Activated CD4-positive, CD25-positive, alpha-beta regulatory T cell treated with anti-CD3 and anti-CD28 coated beads, Interleukin-2, amount 50 U/mL, for 24 hours (primary cell): ENCODE measurements at places on chromosomes 6 and 20.
A peak's percentile ranks its signal among the peaks of the same experiment; 100 is the strongest.

- ATAC-seq: peak; percentile 68
Measured at GRCh38 chr6:29723666-29724588, 693 bp downstream of the HLA-F start.

- no peak for ATAC-seq
Measured at GRCh38 chr6:126280287-126280686, 59.6 kb upstream of the CENPW start.

DNA sequence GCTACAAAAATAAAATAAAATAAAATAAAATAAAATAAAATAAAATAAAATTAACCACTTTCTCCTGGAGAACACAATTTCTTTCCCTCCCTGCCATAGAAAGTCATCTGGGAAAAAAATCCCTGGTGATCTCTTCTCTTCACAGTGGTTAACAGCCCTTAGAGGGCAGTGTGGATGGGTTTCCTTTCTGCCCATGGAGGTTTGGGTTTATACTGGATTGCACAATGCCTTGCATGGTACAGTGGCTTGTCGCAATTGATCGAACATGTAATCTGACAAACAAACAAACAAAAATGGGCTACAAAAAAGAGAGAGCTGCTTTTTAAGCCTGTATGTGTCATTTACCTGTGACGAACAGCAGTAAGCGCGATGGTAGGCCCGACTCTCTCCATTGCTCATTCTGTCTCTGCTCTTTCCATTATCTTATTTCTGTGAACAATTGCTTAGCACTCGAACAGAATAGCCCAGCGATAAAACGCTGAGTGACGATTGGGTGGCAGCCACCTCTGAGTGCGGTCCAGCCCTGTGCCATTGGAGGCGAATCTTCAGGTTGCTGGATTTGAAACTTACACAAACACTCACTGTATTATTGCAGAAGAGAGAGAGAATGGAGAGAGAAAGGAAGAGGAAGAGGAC, 166.1 kb downstream of the CD83 start:
- no peak for ATAC-seq

DNA sequence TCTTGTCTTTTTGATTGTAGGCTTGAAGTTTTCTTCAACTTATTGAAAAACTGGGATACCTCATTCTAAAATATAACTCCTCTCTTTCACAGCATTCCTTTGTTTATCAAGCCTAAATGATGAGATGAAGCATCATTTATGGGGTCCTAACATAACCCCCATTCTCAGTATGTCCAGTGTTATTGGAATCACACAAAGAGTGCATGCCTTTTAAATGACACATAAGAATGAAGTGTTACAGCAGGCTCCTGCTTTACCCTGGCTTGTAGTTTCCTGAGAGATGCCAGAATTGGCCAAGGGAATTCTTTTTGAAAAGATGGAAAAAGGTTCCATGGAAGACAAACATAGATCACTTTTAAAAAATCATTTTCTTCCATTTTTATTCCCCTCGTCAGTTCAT, 502.4 kb downstream of the BCKDHB start:
- no peak for ATAC-seq

DNA sequence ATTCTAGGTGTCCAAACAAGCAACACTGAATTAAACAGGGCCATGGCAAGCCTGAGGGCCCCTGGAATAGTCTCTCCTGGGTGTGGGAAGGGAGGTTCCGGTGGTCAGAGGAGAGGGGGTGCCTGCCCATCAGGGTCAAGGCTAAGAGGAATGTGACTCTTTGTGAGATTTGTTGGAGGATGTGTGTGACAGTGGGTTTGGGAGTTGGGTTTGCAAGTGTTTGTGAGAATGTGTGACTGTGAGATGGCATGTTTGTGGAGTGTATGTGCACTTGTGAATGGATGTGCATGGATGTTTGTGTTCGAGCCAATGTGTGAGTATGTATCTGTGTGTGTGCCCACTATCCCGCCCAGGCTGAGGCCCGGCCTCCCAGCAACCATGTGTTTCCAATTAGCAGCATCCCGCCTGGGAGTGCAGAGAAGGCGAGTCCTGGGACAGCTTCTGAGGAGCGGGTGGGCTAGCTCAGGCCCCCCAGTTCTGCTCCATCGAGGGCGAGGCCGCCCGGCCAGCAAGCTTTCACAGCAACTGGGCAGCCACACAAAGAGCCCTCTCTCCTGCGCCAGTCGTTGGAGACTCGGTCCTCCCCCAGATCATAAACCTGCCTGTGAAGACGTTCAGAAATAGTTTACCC, 12.6 kb downstream of the FOXC1 start:
- ATAC-seq: no peak

- ATAC-seq: no peak
Measured at GRCh38 chr20:10508060-10508459, 73.0 kb downstream of the SLX4IP start.

- no peak for ATAC-seq
Measured at GRCh38 chr6:40733290-40733689, 146.1 kb upstream of the LRFN2 start.

- no peak for ATAC-seq
Measured at GRCh38 chr6:20873425-20874190, 339.4 kb downstream of the CDKAL1 start.

- ATAC-seq: no peak
Measured at GRCh38 chr20:6169251-6169650, 46.4 kb upstream of the FERMT1 start.

DNA sequence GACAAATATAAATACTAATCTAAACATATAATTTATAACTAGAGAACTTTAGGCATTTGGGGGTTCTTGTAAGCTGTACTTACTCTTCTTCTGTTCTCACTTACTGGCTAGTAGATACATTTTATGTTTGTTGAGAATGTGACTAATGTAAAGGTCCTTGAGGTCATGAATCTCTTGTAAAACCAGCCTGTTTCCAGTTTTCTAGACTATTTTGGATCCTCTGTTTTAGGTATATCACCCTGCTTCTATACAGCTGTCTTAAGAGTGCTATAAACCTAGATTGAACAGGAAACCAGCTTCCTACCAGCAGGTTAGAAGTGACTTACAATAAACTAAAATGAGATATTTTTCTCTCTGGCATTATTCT, 134.2 kb downstream of the PLCB4 start:
- no peak for ATAC-seq

DNA sequence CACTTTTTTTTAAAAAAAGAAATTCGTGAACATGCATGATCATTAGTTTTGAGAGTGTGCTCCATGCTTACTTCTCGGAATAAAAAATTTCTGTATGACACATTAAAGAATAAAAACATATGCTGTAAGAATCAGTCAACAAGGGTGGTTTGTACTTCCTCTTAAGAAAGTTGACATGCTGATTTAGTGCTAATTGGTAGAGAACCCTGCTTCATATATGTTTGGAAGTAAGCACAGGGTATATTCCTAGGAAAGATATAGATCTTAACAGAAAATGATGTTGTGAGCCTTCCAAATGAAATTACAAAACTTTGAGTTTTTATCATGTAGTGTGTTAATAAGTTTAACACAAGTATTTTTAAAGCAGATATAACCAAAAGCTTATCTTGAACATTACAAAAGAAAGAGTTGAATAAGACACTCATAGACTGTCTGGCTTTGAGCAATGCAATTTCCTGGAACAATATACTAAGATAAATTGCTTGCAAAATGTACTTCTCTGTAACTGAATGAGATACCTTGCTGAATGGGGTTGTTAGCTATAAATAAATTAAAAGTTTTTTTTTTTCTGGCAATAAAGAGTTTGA, 13.8 kb upstream of the VIP start:
- ATAC-seq: no peak

DNA sequence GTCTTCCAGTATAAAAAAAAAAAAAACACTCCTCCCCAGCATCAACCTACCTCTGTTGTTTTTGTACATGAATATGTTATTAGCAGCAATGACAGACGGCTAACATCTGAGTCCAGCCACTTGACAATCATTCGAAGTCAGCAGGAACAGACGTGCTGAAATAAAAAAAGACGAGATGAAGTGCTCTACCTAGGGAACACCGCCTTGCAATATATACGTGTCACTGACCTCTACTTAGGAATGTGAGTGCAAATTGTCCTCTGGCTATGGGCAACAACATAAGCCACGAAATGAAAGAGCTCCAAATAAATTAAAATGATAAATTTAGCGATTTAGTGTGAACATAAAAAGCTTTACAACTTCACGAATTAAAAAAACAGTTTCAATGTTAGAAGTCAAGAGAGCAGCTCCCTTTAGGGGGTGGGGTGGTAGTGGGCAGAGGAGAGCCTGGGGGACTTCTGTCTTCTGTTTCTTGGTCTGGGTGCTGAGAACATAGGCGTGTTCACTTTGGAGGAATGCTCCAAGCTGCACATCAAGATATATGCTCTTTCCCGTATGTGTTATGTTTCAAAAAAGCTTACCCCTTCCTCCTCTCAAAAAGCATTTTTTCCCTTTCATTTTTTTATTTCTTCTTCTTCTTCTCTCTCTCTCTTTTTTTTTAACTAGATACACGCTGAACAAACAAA, 23.3 kb downstream of the EDN1 start:
- no peak for ATAC-seq

GRCh38 chr6:4970739-4971395, 33.0 kb downstream of the RPP40 start:
- ATAC-seq: no peak

DNA sequence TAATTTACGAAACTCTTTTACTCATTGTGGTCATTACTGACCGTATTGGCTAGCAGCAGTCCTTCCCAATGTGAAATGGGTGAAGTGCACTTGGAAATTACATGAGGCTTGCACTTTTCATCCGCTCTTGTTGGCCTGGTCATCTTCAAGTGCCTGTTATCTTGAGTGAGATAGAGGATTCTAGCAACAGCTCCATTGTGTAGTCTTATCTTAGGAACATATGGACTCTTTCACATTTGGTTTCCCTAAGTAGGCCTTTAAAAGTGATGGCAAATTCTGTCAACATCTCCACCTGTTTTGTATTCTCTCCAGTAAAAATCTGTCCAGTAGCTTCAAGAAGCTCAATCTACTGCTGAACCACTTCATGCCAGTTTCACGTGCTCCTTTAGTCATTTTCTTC, 114.8 kb upstream of the MARCKS start:
- ATAC-seq: no peak

DNA sequence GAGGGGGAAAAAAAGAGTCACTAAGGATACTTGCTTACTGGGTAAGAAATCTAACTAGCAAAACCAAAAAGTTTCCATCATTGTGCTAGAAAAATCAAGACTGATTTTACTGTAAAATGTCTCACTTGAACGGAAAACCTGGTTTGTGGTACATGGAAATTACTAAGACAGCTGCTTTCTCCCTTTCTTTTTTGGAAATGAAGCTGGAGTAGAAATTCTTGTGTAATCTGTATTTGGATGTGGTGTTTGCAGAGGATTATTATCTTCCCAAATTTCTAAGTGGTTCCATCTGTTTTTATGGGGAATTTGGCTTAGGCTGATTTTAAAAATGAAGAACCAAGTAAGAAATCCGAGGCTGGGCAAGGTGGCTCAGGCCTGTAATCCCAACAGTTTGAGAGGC, 20.4 kb downstream of the EPB41L2 start:
- no peak for ATAC-seq

DNA sequence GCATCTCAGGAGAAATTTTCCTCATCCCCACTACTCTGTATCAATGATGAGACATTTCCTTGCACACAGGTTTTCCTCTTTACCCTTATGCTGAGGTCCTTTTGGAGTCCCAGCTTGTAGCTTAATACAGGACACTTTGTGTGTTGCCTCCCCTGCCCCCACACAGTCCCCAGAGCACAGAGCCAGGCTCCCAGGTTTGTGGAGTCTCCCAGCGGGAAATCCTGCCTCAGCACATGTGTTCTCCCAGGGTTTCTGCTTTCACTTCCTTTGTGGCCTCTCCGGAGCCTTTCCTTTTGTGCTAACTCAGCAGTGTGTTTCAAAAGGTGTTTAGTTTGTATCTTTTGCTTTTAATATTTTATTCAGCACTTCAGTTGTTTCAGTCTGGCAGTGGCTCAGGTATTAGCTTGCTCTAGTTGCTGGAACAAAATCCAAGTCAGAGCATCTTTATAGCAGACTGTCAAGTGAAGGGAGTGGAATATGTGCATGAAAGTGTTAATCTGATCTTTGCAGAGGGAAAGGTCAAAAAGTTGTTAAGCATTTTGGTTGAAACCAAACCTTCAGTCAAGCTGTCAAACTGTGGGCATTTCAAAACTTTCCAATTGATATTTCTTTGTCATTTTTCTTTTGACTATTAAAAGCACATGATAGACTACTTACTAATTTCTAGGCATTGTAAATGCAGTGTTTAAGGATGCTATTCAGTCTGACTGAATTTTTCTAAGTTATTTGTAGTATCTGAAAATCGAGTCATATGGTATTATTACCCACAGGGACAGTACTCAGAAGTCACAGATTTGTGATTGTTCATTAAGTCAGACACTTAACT, 8.6 kb downstream of the SNX9 start:
- ATAC-seq: peak; percentile 35

GRCh38 chr6:154606457-154606856, 96.0 kb upstream of the CNKSR3 start:
- peak; percentile 90 for ATAC-seq

GRCh38 chr20:58667975-58668374, 16.9 kb downstream of the STX16 start:
- no peak for ATAC-seq

DNA sequence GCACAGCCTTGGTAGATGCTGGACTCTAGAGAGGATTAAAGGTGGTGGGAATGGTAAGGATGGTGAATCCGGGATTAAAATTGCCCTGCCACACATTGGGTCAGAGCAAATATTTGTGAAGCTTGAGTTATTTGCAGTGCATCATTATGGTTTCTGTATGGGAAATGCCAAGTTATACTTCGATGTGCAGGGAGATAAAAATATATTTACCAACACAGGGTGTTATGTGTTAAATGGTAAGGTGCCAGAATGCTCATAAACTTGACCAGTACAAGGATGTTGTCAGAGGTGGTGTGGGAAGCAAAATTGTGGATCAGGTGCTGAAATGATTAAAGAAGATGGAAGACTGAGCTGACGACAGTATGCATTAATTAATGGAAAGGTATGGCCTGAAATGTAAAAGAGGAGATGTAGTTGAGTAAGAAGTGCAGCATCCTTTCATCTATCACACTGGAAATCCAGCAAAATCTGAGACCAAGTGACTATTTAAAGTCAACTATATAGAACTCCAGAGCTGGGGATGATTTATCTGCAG, 262.3 kb downstream of the ADGB start:
- no peak for ATAC-seq

- no peak for ATAC-seq
Measured at GRCh38 chr6:50141100-50141499, 91.4 kb upstream of the DEFB112 start.

- ATAC-seq: no peak
Measured at GRCh38 chr6:143262859-143263258, 187.6 kb downstream of the ADAT2 start.

- ATAC-seq: no peak
Measured at GRCh38 chr6:95599706-95600105, 22.4 kb downstream of the MANEA start.

- no peak for ATAC-seq
Measured at GRCh38 chr20:5757949-5758348, 7.7 kb downstream of the SHLD1 start.

- ATAC-seq: no peak
Measured at GRCh38 chr6:105310371-105310770, 92.5 kb downstream of the PREP start.

DNA sequence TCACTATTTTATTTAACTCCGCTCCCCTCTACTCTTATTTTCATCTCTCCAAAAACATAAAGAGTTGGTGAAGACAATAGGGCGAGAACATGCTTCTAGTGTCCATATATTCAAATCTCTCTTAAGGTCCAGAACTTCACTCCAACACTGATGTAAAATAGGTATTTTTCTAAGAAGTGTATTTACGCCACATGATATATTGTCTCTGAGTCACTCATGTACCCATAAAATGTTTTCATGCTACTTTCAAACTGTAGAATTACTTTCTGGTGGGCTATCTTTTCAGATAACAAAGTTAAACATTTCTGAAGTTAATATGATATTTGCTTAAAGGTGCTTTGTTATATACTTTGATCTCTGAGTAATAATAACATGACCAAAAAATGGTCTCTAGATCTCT, 124.1 kb upstream of the IFNGR1 start:
- ATAC-seq: no peak
